ENCODE measurements at places on chromosomes 12 and 14.

- no peak for DNase-seq
Observed at GRCh38 chr12:26319511-26319910, 124.1 kb downstream of the SSPN start.

- no peak for DNase-seq
Observed at GRCh38 chr12:69996722-69997121, 171.7 kb downstream of the MYRFL start.

DNA sequence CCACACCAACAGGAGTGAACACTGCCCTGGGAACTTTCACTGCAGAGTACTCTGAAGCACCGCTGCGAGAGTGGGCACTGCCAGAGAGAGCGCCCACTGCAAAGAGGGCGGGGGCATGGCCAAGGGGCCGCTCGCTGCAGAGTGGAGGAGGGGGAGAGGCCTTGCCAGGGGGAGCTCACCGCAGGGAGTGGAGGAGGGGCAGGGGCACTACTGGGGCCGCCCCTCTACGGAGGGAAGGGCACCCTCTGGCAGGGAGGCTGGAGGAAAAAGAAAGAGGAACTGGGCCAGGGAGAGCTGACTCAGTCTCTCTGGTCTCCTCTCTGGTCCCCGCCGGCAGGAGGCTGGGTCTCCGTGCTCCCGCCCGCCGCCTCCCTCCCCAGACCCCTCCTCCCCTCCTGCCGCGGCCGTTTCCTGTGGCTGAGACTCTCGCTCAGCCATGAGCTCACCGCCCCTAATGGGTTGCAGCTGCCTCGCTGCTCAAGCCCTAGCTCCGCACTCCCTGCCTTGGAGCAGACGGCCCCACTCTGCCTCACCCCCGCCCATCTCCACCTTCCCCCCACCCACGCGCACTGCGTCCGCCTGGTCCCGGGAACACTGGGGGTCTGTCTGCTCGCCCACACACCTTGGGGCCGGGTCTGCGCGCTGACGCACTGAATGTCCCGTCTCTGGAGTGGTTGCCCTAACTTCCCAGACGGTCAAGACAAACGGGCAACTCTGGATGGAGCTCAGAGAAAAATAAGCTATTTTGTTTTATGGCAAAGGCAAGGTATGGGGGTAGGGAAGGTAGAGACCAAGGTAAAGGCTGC is 1.3 kb downstream of the ARHGEF40 start:
- DNase-seq: peak; percentile 82

- DNase-seq: no peak
Observed at GRCh38 chr12:638953-639557, 24.2 kb downstream of the NINJ2 start.

DNA sequence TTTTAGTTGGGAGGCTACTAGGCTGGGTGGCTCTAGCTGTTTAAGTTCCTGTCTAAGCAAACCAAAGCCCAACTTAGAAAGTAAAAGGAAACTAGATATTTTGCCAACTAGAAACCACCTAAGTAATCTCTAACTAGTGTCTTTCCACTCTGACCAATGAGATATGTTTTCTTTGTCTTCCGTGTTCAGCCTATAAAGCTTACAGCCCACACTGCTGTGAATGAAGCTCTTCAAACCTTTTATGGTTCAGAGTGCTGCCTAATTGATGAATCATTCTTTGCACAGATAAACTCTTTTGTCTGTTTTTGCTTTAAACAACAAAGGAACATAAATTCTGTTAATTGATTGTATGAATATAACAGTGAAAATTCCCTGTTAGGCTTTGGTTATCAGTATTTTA is 66.1 kb downstream of the FUT8 start:
- no peak for DNase-seq

GRCh38 chr12:69154585-69155363 is 84.6 kb upstream of the CPSF6 start:
- no peak for DNase-seq

GRCh38 chr12:1204581-1205121 is 213.6 kb downstream of the ERC1 start:
- no peak for DNase-seq

GRCh38 chr14:80078501-80078900 is 132.8 kb downstream of the DIO2 start:
- DNase-seq: no peak

DNA sequence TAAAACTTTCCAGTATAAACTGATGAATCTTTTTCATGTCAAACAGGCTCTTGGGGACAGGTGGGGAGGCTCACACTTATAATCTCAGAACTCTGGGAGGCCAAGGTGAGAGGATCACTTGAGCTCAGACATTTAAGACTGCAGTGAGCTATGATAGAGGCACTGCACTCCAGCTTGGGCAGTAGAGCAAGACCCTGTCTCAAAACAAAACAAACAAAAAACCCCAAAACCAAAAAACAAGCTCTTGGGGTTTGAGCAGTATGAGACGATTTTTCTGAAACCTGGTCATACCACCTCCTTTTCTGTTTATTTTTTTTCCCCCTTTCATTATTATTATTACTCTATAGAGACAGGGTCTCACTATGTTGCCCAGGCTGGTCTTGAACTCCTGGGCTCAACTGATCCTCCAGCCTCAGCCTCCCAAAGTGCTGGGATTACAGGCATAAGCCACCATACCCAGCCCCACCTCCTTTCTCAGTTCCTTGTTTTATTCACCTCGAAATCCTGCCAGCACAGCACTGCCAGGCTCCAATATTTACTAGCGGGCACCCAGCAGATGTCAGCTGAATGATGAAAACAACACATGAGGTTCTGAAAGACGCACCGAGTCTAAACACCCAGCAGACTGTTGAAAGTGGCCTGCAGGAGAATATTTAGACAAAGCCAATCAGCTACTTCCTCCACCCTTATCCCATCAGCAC is 19.5 kb upstream of the CDK17 start:
- no peak for DNase-seq

DNA sequence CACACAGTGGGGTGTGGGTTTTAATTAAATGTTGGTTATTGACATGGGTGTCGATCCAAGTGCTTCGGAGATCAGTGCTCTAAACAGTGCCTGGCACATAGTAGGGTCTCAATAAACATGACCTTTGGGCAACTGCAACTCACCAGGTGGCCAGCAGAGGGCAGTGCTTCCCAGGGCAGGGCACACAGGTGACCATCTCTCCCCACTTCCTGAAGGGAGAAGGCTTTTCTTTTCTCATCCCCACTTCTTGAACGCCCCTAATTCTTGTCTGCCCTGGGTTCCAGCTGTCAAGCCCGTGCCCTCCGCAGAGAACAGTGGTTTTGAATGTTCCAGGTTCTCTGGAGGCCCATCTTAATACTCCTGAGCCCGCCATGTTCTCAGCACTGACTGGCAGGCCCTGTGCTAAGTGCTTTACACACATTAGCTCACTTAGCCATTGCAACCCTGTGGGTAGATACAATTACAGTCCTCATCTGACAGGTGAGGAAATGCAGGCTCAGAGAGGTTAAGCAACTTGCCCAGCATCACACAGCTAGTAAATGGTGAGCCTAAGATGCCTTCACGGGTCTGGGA is 16.3 kb downstream of the RAPGEF3 start:
- no peak for DNase-seq

GRCh38 chr12:27330846-27331245 is 1.8 kb upstream of the BMAL2 start:
- DNase-seq: no peak

DNA sequence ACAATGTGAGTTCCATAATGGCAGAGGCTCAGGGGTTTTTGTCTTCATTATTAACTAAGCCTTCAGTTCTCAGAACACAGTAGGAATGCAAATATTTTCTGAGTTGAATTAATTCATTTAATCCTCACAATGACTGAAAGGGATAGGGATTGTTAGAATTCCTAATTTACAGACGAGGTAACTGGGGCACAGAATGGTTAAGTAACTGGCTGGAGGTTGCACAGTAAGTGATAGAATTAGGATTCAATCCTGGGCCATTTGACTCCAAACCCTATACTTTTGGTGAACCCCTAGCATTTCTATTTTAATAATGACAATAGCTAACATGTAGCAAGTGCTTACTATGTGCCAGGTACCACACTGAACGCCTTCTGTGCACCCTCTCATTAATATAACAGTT is 163.1 kb downstream of the PPM1H start:
- no peak for DNase-seq
